ENCODE measurements at places on chromosomes 13 and 19. TPM values are rescaled to one million over a fixed set of nuclear protein-coding genes. Genes with fewer than 3 reads are reported as not detected.

Gene PRR19
- 8.3 TPM for total RNA-seq

Gene NR2C2AP
- 2.1 TPM for total RNA-seq

Gene GSX1
- not detected for total RNA-seq

Gene HOMER3
- total RNA-seq = 68.9 TPM
